ENCODE measurements at places on chromosomes 13 and 19.
A peak's percentile ranks its signal among the peaks of the same experiment; 100 is the strongest.

- peak; percentile 4 for DNase-seq
Observed at GRCh38 chr13:29362849-29363604, 232.5 kb downstream of the SLC7A1 start.

DNA sequence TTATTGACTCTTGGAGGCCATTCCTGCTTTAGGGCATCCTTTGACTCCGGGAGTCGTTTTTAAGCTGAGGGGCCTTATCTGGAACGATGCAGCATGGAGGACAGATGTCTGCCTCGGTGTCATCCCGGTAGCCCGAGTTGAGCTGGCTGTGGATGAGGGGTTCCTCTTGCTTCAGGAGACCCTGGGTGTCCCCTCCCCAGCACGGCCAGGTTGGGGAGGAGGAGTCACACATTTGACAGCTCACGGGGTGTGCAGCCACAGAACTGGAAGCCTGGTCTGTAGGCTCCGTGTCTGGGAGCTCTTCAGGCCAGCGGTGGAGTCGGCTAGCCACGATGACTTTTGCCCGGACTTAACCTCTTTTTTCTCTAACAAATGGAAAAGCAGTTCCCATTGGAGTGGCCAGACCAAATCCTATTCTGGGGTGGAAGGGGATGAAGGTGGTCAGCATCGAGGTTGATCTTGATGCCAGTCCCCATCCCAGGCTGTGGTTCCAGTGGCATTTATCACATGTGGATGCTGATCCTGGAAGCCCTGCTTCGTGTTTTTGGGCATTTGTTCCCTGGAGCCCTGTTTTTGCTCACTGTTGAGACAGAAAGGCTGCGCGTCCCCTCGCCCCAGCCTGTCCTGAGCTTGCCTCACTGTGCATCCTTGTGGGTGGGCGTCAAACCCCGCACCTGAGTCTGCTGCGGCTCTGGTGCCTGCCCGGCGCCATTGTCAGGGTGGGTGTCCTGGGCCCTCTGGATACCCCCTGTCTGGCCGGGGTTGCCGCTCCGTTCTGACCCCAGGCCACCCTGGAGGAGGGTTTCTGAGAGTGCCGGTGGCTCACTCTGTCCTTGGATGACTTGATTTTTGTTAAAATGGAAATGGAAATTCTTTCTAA lies 12.0 kb downstream of the TFDP1 start:
- no peak for DNase-seq

- DNase-seq = peak; percentile 57
Observed at GRCh38 chr13:85230691-85231093, 568.5 kb downstream of the SLITRK6 start.

- no peak for DNase-seq
Observed at GRCh38 chr19:8938576-8938975, 71.6 kb downstream of the MUC16 start.

GRCh38 chr13:103510007-103510535 lies 443.9 kb upstream of the SLC10A2 start:
- no peak for DNase-seq

- DNase-seq = no peak
Observed at GRCh38 chr13:113776231-113777125, 17.5 kb downstream of the TMEM255B start.

GRCh38 chr13:50248516-50249143 lies 233.4 kb downstream of the KCNRG start:
- no peak for DNase-seq
